Activated gamma-delta T cell (primary cell): ENCODE measurements at places on chromosomes 4 and X.
A peak's percentile ranks its signal among the peaks of the same experiment; 100 is the strongest.

DNA sequence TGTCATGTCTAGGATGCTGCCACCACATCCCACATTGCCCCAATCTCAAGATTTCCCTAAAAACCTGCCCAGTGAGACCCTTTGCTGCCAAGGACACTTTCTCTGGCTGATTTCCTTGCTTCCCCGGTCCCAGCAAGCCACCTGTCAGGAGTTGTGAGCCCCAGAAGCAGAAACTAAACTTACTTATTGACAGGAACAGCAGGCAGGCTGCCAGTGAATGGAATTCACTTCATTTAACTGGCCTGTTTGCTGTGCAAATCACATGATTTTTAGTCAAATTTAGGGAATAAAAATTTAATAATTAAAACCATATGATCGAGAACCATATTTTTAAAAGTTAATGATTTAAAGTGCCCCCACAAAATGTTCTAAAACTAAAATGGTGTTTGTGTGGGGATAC is 48.5 kb downstream of the MAMLD1 start:
- no peak for DNase-seq

- DNase-seq: no peak
Measured at GRCh38 chr4:7924570-7924969, 15.1 kb downstream of the AFAP1 start.

GRCh38 chr4:116952530-116953136 is 132.7 kb downstream of the TRAM1L1 start:
- DNase-seq: no peak

DNA sequence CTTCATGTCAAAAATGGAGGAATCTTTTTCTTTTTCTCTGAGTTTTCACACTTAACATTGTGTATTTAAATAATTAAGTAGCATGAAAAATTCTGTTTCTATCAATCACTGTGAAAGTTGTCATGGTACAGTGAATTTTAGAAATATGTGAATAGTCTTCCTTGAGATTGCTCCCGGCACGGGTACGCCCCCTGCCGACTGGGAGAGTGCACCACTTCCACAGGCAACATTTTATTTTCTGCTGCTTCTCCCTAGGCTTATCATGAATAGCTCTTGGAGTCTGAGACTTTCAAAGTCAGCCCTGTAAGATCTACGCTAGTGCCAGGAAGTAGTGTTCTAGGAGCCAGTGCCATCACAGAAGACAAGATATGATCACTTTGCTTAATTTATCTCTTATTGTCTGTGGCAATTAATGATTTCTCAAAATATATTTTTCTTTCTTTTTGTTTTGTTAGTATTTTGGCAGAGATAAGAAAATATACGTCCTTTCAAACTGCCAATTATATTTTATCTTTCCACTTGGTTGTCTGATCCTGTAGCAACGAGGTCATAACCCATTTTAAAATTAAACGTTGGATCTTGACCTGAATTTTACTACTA is 763.8 kb upstream of the AADAT start:
- no peak for DNase-seq

DNA sequence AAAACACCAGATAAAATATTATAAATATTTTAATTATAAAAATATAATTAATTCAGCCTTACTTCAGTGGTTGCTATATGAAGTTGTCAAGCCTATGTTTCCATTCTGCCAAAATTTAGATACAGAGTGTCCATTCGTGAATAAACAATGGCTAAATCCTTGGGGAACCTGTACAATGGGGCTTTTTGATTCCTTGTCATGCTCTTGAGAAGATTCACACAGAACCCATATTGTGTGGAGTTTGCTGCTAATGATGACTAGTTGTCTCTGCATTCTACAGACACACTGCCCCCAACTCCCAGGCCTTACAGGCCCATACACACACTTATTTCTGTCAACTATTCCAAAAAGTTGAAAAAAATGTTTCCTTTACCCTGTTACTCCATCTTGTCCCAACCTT is 33.4 kb upstream of the MAGEC2 start:
- DNase-seq: no peak

- no peak for DNase-seq
Measured at GRCh38 chr4:18930487-18930886, 908.9 kb upstream of the LCORL start.

DNA sequence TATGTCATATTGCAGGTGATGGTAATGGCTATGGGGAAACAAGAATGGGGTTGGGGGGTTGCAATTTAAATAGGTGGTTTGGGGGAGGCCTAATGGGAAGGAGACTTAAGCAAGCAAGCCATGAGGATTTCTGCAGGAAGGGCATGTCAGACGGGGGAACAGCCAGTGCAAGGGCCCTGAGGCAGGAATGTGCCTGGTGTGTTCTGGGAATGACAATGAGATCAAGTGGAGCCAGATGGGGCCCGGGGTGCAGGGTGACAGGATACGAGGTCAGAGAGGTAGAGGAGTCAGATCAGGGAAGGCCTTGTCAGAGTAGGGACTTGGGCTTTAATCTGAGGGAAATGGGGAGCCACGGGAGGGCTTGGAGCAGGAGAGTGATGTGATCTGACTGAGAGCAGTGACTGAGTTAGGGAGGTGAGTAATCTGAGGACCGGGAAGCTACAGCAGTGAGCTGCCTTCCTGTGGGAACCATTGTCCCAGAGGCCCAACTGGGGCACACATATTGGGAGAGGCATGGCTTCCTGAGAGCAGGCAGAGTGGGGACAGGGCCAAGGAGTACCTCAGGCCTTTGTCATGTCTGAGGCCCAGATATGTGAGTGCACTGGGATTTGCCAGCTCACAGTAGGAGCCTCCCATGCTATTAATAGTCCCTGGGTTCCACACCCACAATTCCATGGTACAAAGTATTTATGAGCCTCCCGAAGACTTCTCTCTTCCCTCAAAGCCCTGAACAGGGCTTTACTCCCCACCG is 139.8 kb downstream of the BCOR start:
- DNase-seq: no peak

DNA sequence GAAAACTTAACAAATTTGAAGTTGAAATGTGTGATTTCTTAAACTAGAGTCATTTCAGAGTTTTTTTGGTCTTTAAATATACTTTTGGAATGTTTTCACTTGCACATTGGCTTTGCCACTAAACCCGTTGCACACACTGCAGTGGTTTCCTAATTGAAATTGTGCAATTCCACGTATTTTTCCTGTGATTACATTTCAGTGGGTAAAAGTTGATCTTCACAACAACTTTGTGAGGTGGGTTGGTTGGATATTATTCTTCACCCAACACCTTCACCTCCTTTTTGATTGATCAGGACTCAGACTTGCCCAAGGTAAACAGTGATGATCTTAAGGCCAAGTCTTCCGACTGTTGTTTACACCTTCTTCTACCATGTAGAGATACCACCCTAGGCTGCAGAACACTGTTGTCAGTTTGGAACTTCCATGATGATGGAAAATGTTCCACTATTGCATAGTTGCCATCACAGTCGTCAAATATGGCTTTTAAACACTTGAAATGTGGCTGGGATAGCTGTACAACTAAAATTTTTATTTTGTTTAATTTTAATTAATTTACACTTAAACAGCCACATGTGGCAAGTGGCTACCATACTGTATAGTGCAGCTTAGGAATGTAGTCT is 13.7 kb downstream of the SEPTIN11 start:
- DNase-seq: no peak

DNA sequence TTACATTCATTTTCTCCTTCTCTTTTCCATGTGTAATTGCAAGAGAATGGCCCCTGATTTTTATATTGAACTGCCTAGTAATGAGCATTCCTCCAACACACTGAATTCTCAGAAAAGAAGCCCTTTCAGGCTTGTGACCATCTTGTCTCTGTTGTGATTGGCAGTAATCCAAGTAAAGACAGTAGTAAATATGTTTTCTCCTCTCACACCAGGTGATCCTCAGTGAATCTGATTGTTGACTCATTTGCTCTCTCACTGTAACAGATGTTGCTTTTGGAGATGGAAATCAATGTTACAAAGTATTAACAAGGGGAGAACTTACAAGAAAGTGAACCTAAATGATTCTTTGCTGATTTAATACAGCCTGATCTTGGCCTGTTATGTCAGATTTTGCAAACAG is 271.0 kb downstream of the AFF2 start:
- no peak for DNase-seq

- no peak for DNase-seq
Measured at GRCh38 chr4:174794543-174795094, 34.4 kb downstream of the GLRA3 start.

DNA sequence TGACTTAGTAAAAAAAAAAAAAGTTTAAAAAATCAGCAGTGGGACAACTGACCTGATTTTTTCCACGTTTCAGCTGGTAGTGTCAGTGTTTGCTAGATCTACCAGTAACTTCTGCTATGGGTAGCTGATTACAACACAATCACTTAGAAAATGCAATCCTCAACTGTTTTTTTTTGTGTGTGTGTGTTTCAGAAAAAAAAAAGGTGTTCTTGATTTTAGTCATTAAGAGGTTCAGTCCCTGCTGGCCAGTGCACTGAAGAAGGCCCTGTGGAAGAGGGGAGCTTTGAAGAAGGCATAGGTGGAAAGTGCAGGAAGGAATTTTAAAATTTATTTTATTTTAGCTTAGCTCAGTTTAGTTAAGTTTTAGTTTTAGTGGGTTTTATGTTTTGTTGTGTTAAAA is 46.9 kb downstream of the SH2D1A start:
- DNase-seq: no peak

DNA sequence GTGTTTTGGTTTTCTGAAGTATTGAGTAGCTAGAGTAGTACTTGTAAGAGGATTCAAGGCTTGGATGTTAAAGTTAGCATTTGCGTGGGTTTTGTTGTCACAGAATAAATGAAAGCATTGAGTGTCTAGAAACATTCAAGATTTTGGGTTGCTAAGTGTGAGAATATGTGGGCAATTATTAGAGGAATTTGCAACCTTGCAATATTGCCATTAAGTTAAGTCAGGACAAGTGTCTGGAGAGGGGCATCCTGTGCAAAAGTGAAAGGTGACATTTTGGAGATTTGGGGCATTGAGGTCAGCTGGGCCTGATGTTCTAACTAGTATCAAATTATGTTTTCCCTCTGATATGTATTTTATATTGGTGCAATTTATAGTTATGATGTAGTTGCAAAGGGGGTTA is 533.9 kb upstream of the GRID2 start:
- DNase-seq: no peak

GRCh38 chr4:47118192-47118929 is 87.0 kb downstream of the GABRB1 start:
- DNase-seq: no peak

DNA sequence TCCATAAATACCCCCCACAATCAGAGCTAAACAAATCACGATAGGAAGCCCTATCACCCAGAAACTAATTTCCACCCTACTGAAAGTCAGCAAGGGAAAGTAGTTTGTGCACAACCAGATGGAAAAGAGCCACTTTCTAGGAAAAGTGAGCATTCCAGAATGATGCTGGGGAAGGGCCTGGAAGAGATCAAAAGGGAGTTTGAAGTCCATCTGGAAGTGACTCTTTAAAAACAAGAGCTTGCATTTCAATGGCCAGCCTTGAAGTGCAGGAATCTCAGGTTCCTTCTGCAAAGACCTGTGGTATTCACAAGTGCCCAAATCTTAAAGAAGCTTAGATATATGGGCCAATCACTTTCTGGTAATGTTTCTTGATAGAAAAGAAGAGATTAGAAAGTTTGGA is 97.0 kb upstream of the LDB2 start:
- DNase-seq: no peak

DNA sequence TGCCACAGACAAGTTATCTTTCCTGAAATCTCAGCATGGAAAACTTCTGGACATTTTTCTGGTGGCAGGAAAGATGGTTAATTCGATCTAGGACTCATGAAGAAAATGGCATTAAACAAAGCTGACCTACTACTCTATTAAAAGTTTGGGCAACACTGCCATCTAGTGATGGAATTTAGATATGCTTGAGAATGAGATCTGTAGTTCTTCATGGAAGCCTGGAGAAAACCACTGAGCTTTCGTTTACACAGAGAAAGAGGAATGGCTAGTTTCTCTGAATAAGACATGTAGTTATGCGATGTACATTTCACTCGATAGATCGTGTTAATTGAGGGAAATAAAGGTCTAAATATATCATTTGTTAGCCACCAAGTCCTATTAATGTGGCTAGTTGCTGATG is 51.7 kb upstream of the CHRDL1 start:
- no peak for DNase-seq

GRCh38 chrX:65667503-65668376 is at the start of gene MSN:
Gene MSN, plus strand, starts transcription at chrX:65667654. Its CDS starts 188 bp downstream, at chrX:65667842.
- DNase-seq: peak; percentile 67

GRCh38 chr4:144645631-144646522 is at the start of gene HHIP:
Gene HHIP, plus strand, starts transcription at chr4:144646156. Its CDS starts 520 bp downstream, at chr4:144646676.
- peak; percentile 9 for DNase-seq

DNA sequence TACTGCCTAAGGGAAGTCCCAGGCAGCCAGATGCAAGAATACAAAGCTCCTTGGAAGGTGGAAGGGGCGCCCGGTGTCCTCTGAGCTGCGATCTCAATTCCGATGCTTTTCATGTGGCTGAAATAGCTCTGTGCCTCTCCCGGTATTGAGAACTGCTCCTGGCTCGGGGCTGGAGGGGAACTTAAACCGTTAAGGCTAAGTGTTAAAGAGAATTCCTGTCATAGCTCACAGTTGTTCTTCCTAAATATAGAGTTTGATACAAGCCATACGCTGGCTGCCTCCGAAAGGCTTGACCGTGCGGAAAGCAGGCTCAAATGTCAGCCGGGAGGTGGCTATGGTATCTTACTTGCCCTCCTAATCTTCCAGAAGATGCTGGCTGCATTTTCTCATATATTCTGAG is at the start of gene SMPX:
Gene SMPX, minus strand, starts transcription at position 157 of the 400 bp plus-strand sequence. CDS start 3,826 bp downstream, outside the sequence.
- DNase-seq: no peak
